AG09309 (cell line): ENCODE measurements at places on chromosomes 12 and 14.

DNA sequence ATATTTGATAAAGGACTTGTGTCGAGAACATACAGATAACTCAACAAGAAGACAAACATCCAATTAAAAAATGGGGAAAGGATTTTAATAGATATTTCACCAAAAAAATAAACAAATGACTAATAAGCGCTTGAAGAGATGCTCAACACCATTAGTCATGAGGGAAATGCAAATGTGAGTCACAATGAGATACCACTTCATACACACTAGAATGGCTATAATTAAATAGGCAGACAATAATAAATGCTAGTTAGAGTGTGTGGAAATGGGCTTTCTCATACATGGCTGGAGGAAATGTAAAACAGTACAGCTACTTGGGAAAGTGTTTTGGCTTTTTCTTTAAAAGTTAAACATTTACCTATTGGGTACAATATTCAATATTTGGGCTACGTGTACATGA is 34.8 kb downstream of the DLK1 start:
- DNase-seq, result peak; percentile 73

- no peak for DNase-seq
These were observed 16.0 kb upstream of the ENDOU start for GRCh38 chr12:47741340-47741703.

GRCh38 chr12:93466625-93467350 is 526 bp upstream of the MRPL42 start:
- no peak for DNase-seq

- DNase-seq, result no peak
These were observed 22.2 kb downstream of the MANSC1 start for GRCh38 chr12:12327802-12328201.
